Activated CD8-positive, alpha-beta T cell treated with anti-CD3 and anti-CD28 coated beads, Interleukin-2, amount 10 ng/mL, durations not matched to agents 7 days and 5 days (primary cell): ENCODE measurements at places on chromosomes 1 and 21.

DNA sequence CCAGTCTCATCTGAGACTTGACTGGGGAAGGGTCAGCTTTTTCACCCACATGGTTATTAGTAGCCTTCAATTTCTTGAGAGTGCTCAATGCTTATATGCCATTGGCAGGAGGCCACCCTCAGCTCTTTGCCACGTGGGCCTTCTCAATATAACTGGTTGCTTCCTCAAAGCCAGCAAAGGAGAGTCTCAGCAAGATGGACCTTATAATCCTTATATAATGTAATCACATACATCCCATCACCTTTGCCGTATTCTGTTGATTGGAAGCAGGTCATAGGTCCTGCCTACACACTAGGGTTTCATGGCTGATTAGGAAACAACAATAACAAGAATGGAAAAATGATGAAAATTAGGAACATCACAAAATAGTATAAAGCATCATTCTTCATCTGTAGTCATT, 22.9 kb downstream of the TSEN15 start:
- no peak for DNase-seq

DNA sequence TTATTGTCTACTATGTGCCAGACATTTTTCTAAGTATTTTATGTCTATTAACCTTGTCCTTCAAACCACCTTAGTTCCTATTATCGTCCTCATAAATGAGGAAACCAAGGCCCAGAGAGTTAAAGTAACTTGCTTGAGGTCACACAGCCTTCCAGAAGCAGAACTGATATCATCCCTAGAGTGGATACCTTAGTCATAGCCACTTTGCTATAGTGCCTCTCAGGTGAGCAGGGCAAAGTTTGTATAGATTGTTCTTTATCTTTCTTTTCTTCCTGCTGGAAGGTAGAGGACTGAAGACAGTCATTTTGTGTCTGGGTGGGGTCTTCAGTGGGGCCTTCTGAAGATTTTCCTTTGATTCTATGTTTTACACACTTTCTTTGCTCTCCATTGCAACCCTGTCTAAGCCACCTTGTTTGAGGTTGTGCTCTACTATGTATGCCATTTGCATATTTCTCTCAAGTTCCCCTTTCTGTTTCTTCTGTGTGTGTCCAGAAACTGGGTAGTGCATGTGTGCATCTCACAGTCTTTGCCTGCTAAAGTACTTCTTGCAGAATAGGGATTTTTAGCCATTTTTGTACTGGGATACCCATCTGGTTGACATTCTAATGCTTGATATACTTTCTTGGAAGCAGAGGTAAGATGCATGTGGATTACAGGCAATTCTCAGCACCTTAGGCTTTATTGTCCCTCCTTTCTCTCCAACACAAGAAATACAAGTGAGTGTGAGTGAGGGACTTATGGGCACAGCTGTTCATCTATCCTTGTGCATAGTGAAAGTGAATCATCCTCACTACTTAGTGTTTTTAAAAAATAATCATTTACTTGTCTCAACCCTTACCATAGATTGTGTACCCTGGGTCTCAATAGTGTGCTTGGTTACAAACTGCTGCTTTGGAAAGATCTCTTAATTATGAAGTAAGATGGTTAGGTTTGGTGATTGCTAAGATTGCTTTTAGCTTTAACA, 207.6 kb upstream of the HMCN1 start:
- no peak for DNase-seq

GRCh38 chr1:179761846-179762640, 19.0 kb downstream of the FAM163A start:
- no peak for DNase-seq

GRCh38 chr21:45893740-45894449, 87.7 kb upstream of the COL6A1 start:
- DNase-seq, result no peak

DNA sequence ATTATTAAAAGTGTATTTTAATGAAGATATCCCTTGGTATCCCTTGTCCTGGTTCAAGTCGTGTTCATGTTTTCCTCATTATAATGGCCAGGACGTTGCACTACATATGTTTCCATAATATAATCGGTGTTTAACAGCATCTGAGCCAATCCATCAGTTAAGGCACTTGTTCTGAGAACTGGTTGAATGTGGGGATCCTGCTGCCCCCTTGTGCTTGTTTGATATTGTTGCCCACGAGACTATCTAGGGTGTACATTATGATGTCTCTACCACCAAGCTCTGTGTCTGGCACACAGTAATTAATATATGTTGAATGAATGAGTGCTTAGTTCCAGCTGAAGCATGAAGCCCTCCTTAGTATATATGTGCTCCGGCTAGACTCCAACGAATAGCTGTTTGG, 193.0 kb downstream of the CACNA1E start:
- DNase-seq, result no peak

GRCh38 chr1:4085546-4085945, 185.5 kb upstream of the C1orf174 start:
- no peak for DNase-seq

- DNase-seq, result no peak
These were observed 19.1 kb downstream of the FUCA1 start for GRCh38 chr1:23848673-23849616.

GRCh38 chr1:222794656-222795474, 20.0 kb upstream of the DISP1 start:
- DNase-seq, result no peak

- DNase-seq, result no peak
These were observed 122.9 kb downstream of the HFM1 start for GRCh38 chr1:91281782-91282181.

- no peak for DNase-seq
These were observed 412.8 kb upstream of the LYPLAL1 start for GRCh38 chr1:218760601-218761570.

DNA sequence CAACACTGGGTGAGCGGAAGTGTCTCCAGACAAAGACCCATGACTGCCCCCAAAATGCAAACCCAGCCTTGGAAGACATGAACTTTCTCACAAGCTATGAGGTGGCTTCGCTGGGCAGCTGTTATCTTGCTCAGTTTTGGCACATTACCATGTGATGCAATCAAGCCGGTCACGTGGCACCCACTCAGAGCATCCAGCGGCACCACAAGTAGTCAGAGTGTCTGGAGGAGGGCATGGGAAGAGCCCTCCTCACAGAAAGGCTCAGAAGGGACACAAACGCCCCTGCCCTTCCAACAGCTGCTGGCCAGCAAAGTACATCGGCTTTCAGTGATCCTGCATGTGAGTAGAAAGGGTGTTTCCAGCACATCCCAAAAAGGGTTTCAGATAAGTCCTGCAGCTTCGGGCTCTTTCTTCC, 145.5 kb upstream of the IRF2BP2 start:
- DNase-seq, result no peak

- DNase-seq, result no peak
These were observed 13.7 kb downstream of the LGR6 start for GRCh38 chr1:202207292-202207691.

DNA sequence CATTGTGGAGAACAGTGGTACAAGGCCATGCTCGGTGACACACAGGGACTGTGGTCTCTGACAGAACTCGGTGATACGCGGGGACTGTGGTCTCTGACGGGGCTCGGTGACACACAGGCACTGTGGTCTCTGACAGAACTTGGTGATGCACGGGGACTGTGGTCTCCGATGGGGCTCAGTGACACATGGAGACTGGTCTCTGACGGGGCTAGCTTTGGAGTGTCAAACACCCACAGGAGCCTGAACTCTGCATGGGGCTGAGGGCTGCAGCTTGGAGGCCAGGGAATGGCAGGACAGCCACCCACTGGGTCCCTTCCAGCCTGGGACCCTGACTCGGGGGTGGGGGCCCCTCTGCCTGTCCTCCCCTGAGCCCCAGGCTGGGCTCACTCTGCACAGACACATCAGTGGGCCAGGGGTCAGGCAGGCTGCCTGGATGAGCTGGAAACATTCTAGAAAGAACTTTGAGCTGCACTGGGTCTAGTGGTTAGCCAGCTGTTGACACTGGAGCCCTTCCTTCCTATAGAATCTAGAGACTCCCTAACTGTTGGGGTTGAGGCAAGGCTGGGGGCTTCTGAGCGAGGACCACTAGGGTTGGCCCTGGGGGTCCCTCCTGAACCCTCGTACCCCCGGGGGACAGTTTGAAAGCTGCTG, 49.8 kb downstream of the DISP3 start:
- no peak for DNase-seq

GRCh38 chr1:11458811-11459275, 20.1 kb upstream of the DISP3 start:
- no peak for DNase-seq

GRCh38 chr1:172946814-172947507, 103.8 kb downstream of the TNFSF18 start:
- peak; percentile 46 for DNase-seq

DNA sequence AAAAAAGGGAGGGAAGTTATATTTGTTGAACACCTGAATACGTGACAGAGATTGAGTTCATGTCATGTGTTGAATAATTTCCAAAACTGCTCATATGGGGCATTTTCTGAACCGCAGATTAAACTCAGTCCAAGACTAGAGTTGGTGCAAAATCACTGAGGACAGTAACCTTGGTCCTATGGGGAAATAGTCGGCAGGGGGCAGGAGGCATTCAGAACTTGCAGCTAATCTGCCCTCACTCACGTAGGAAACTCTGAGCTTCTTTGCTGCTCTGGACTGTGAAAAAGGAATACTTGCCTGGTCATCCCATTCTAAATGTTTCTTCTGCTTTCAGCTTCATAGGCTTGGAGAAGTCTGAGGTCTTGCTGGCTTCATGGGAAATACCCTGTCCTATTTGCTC, 228.3 kb upstream of the ZP4 start:
- no peak for DNase-seq

DNA sequence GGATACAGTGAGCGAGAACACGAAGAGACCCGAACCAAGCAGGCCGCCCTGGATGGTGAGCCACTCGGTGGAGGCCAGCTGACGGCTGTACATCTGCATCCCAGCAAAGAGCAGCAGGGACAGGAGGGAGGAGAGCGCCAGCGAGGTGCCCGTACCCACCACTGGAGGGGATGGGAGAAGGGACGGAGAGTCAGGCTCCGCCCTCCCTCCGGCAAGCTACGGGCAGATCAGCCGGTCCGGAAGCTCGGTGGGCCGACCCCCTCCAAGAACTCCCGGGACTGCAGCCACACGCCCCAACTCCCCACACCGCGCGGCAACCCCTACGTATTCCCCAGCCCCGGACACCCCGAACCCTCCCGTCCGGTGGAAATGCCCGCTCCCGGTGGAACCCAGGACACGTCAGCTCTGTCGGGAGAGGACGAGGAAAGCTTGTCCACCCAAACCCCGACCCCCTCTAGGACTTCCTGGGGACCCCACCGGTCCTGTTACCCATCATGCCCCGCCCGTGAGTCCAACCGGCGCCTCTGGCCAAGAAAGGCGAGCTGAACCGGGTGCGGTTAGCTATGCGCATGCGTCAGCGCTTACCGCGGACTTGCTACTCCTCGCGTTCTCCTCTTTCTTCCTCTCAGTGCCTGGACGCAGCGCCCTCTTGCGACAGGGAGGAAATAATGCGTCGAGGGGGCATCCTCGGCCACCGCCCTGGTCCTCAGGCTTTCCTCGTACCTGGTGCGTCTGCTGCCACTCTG, at the start of gene KRTCAP2:
KRTCAP2 (minus strand) TSS at position 573 of the 746 bp plus-strand sequence; CDS start at position 493, 80 bp downstream.
- DNase-seq, result peak; percentile 97

DNA sequence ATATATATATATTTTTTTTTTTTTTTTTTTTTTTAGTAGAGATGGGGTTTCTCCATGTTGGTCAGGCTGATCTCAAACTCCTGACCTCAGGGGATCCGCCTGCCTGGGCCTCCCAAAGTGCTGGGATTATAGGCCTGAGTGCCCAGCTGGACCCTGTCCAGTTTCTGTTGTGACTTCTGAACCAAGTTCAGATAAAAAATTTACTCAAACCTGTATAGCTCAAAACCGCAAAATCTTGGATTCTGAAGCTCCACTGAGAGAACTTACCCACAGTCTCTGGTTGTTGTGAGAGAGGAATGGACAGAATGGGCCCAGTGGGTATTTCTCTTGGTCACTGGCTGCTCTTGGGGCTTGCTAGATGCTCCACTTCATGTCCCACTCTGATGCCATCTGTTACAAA, 76.4 kb downstream of the HS2ST1 start:
- no peak for DNase-seq

- no peak for DNase-seq
These were observed 44.1 kb upstream of the SLC19A1 start for GRCh38 chr21:45586289-45586858.

DNA sequence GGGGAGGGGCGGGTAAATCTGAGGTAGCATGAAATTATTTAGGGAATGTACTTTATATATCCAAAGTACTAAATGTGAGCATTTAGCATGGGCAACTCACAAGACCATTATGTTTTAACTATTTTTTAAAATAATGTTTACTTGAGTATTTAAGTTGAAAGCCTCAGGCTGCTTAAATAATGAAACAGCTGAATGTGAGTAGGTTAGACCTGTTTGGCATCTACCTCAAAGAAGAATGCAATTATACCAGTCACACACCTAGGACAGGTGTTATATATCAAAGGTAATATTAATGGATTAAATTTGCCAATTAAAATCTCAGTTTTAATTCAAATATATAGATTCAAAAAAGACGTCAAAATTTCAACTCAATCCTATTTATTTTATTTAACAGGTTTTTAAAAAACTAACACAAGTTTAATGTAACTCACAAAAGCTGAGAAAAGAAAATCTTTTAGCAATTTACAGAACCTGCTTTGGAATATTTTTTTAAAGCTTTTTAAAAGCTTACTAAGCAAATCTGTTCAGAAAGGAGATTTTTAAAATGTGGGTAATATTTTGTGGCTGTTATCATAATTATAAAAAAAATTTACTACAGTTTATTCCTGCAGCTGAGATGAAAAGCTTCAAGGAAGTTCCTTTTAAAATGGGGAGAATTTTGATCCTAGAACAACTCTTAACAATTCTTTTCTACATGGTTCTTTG, 104.6 kb upstream of the LBR start:
- DNase-seq, result no peak

DNA sequence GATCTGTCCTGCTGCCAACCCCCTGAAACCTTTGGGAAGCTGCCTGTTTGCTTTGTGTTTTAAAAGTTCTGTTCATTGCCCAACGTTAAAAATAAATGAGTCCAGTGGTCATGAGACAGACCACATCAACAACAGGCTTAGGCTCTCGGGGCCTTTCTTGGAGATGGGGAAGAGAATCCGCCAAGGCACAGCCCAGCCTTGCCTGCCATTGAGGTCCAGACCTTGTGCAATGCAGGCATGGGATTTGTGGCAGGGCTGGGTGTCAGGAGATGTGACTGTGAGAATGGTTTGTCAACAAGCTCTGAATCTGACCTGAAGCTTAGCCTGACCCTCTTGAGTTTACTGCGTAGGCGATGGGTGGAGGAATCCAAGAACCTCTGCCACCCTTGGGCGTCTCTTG, 4.2 kb downstream of the SPSB1 start:
- DNase-seq, result no peak

DNA sequence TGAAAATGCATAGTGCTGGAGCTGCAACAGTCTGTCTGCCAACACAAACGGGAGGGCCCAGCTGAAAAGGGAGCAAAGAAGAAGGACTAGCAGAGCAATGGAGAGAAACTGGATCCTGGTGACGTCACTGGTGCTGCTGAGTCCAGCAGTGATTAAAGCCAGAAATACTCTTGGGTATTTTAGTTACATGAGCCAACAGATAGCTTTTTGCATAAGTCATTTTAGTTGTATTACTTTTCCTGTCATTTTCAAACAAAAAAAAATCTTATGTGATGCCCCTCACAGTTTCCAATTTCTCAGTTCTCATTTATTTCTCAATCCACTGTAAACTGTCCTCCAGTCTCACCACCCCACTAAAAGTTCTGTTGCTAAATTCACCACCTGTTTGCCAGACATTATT, 38.7 kb upstream of the NEK7 start:
- DNase-seq, result no peak

GRCh38 chr21:35002879-35003722, 46.0 kb downstream of the RUNX1 start:
- DNase-seq, result no peak
